ENCODE measurements at places on chromosomes 6 and 20.

- no peak for DNase-seq
Observed at GRCh38 chr20:63830841-63831588, at the start of gene ZBTB46. TSS of gene ZBTB46 (minus strand) at chr20:63831264. CDS start at chr20:63790757, 40,507 bp downstream.

DNA sequence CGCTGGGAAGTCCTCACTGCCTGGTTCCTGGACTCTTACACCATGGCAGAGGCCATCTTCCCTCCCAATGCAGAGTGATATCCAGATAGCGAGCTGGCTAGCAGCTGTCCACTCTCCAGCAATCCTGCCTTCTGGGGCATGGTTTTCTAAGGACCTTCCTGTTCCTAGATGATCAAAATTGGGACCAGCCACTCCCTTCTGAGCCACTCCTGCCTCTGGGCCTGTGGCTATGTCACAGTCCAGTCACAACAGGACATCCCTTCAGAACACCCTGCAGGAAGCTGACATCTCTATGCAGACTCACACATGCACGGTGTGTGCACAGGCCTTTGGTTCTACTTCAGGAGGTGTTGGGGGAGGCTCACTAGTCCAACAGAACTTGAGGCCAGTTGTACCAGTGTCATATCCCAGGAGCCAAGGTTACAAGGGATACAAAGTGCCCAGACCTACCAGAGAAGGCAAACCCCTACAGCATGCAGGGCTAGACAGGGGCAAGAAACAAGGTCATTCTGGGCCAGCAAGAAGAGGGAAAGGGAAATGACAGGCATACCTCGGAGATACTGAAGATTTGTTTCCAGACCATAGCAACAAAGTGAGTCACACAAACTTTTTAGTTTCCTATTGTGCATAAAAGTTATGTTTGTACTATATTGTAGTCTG is 2.7 kb upstream of the MCCD1 start:
- no peak for DNase-seq

DNA sequence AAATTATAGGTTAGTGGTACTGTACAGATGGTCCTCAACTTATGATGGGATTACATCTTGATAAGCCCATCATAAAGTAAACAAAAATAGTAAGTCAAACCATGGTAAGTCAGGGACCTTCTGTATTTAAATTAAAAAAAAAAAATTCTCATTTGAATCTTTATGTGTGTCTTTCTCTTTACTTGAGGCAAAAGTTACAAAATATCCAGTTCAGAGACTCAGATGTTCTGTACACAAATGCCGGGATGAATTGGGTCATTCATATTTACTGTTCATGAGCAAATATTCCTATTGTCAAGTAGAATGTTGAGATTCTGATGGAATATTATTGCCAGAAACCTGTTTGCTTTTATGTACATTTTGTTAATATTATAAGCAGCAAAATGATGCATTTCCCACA is 13.4 kb downstream of the PHACTR2 start:
- DNase-seq = no peak

GRCh38 chr6:36387440-36388303 is at the start of gene ETV7:
TSS of gene ETV7 (minus strand) at chr6:36387669. CDS start at chr6:36387541, 128 bp downstream.
- no peak for DNase-seq

- DNase-seq = no peak
Observed at GRCh38 chr6:109379711-109380110, 2.6 kb downstream of the CD164 start.

DNA sequence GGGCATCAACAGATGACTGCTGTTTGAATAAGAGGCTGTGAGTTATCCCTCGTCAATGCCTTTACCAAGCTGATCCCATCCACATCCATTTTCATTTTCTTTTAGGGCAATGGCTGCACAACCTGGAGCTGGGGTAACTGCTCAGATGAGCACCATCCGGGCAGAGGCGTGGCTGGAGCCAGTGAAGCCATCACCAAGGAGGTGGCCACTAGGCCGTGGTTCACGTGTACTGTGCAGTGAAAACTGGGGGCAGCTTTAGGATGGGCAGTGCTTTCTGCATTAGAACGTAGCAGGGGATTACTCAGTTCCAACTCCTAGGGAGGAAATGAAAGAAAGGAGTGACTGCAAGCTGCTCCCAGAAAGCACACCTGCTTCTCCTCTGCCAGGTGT is 51.2 kb downstream of the RRBP1 start:
- DNase-seq = no peak

- DNase-seq = no peak
Observed at GRCh38 chr6:11748591-11749210, 29.9 kb downstream of the ADTRP start.

- DNase-seq = no peak
Observed at GRCh38 chr6:108839083-108839642, 9.1 kb upstream of the ARMC2 start.

DNA sequence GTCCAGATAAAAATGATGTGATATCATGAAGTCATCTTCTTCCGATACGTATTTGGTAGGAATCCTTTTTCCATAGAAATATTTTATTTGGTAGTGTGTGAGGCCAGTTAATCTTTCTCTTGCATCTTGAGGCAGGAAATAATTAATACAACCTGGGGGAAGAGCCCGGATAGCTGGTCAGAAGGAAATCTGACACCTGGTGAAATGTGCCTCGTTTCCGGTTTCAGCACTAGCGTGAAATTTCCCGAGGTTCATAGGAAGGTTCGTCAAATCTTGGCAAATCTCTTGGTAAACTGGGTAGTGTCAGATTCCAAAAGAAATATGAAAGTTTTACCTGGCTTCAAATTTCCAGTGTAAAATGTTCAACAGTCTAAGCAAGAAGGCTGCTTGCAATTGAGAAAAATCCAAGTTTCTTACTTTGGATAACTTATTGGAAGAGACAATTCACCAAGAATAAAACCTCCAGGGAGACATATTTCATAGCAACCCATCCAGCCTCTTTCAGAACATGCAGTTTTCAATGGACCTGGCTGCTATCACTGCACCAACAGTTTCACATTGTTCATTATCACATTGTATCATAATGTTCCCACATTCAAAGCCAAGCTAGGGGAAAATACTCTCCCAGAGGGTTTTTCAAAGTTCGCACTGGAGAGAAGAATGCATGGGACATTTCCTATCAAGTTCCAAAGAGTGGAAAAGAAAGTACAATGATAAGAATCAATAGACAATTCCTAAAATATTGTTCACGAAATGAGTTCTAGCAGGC is 454.5 kb upstream of the CITED2 start:
- no peak for DNase-seq

DNA sequence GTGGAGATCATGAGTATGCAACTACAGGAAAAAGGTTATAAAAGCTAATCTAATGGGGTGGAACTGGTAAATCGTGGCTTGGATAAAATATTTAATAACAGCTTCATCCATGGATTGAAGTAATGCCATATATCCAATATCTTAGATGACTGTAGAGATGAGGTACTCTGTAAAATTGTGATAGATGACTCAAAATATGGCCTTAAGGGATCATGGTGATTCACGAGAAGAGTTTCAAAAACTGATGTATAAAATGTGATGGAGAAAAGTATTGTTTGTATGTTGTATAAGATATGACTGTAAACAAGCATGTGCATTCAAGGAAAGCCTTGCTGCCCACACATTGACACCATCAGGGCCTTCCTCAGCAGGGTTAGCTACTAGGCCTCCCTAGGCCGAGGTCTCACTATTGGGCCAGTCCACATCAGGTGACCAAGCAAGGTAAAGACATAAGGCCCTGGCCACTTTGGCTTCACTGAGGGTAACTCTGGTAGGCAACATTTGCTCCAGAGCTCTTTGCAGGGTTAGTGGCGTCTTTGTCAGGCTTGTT is 17.7 kb upstream of the CCN6 start:
- DNase-seq = no peak

DNA sequence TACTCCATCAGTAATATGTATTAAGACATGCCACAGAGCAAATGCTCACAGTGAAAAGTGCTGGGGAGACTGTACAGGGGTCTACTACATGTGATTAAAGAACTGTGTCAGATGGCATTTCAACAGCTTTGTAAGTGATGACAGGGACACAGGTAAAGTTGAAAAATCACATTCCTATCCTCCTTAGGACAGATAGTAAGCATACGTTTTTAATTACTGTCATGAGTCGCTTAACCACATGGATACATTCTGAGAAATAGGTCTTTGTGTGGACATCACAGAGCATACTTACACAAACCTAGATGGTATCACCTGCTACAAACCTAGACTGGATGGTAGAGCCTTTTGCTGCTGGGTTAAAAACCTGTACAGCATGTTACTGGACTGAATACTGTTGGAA is 645.8 kb upstream of the AGPAT4 start:
- no peak for DNase-seq

DNA sequence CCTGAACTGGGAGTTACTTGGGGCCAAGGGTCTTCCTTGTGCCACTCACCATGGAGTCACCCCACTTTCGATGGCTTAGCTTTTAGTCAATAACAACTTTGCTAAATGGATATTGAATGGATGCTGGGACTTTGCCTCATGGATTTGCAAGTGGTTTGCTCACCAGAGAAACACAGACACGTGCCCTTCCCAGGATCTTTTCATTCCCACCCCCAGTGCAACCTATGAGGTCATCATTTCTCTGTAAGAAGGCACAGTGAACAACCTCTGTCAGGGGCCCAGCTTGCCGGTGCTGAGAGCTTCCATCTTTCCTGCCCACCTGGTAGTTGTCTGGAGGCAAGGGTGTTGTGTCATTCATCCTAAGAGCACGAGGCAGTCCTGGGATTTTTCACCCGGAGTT is 256.8 kb upstream of the PMEPA1 start:
- DNase-seq = no peak

DNA sequence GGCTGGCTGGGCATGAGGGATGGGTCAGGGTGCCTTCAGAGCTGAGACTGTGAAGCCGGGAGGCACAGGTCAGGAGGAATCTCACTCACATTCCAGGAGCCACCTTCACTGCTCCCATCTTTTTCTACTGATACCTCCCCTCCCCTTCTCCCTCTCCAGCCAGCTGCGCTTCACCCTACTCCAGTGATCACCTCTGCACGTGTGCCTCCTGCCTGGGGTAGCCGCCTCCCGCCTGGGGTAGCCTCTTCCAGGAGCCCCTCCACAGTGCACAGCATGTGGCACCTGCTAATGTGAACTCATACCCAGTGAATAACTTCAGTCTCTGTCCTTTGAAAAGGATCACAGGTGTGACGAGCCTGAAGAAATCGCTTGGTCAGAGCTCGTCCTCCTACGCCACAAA is 232.6 kb downstream of the TMEM242 start:
- no peak for DNase-seq

GRCh38 chr6:10534419-10534762 is 13.2 kb downstream of the GCNT2 start:
- DNase-seq = no peak

DNA sequence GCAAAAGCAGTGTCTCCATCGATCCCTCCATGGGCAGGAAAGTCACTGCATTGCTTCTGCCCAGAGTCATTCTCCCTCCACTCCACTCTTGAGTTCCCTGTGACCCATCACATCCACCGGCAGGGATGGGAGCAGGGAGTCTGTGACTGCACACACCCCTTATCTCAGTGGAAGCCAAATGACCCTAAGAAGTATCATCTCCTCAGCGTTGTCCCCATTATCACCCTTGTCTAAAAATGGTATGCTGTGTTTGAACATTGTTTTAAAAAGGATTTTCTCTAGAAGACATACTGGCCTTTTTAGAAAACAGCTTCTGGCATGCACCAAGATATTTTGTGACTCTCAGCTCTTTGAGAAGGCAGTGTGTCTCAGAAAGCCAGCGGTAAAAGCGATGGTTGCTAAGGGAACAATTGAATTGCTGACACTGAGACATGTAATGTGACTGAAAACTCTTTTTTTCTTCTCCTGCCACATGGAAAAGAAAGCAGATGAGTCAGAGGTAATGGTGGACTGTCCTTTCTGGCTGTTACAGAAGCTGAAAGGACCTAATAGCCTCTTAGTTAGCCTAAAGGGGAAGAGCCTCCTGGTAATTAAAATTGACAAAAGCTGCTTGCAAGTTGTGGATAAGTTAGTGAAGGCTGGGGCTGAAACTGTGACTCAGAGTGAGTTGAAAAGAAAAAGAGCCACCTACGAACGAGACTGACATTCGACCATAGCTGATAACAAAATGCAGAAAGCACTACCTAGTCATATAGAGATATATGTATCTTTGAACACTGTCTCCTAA is 120.5 kb downstream of the MAP3K7 start:
- no peak for DNase-seq

GRCh38 chr20:38211200-38212097 is 46.4 kb upstream of the TGM2 start:
- DNase-seq = peak; percentile 9

DNA sequence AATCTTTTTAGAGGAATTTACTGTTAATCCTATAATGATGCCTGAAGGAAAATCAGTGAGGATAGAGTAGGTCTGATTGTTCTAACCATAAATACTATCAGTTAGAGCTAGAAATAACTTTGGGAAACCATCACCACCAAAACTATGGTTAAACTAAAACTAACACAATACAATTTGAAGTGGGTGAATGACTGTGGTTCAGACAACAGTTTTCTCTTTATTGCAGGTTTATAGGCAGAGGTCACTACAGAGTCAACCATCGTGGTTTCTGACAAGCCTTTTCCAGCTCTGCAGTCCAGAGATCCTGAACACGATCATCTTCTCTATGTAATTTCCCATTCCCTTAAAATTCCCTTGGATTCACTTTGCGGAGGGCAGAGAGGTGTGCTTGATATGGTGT is 134.3 kb downstream of the IBTK start:
- DNase-seq = no peak

DNA sequence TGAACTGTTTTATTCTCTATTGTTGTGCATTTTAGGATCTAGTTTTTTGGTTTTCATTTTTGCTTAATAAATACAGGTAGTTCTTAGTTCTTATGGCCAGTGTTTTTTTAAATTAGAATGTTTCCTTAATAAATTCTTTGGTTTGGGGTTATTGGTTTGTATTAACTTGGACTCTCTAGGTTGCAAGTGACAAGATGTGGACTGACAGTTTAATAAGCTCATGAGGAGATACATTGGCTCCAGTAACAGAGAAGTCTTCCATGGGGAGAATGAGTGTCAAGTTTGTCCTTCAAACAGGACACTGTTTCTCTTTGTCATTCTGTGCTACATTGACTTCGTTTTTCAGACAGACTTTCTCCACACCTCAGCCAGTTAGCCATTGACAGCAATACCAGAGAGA is 39.7 kb downstream of the SNX9 start:
- no peak for DNase-seq

GRCh38 chr6:56484669-56485068 is 158.0 kb downstream of the DST start:
- no peak for DNase-seq

DNA sequence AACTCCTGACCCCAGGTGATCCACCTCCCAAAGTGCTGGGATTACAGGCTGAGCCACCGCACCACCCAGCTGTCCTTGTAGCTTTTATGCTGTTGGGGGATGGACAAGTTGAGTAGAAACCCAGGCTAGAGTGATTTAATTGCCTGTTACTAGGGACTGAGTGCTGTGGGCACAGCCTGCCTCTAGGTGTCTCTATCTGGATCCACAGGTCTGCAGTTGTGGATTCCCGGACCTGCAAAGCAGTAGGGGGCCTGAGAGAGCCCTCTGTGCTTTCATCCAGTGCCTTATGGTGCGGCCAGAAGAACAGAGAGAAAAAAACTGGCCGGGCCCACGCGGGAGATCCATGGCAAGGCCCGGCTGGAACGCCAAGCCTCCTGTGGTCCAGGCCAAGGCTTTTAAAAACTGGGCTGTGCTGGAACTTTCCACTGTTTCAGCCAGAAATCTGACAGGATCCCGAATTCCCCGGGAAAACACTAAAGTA is 5.2 kb downstream of the SIRPA start:
- no peak for DNase-seq

- no peak for DNase-seq
Observed at GRCh38 chr20:37202267-37202943, 23.1 kb upstream of the MROH8 start.
